ENCODE measurements at places on chromosomes 12 and 14. TPM values are rescaled to one million over a fixed set of nuclear protein-coding genes. Genes with fewer than 3 reads are reported as not detected.

The SLCO1B3 gene
- total RNA-seq = not detected

The SELPLG gene
- total RNA-seq = 1.1 TPM

The ARF6 gene
- total RNA-seq = 63.9 TPM

The FLRT2 gene
- 39.1 TPM for total RNA-seq

The CLEC4C gene
- total RNA-seq = not detected

The PITPNM2 gene
- total RNA-seq = 6.5 TPM

The ACVRL1 gene
- total RNA-seq = 11.5 TPM

The FRMD6 gene
- 701 TPM for total RNA-seq

The FGF23 gene
- total RNA-seq = not detected

The SVOP gene
- total RNA-seq = not detected

The ZNF891 gene
- total RNA-seq = 1.4 TPM

The KRT3 gene
- total RNA-seq = not detected

The SPTB gene
- not detected for total RNA-seq

The DCP1B gene
- total RNA-seq = 15.3 TPM

The RNASE3 gene
- total RNA-seq = not detected

The TSHR gene
- not detected for total RNA-seq

The PLXNC1 gene
- total RNA-seq = 3.8 TPM

The PPM1H gene
- 13.4 TPM for total RNA-seq

The COX6A1 gene
- 256 TPM for total RNA-seq

The VDR gene
- 32.2 TPM for total RNA-seq

The ADGRD1 gene
- total RNA-seq = 0.72 TPM

The TMBIM6 gene
- 398 TPM for total RNA-seq

The C1S gene
- total RNA-seq = 478 TPM

The TBPL2 gene
- not detected for total RNA-seq

The CLEC4A gene
- total RNA-seq = 0.29 TPM

The CLEC7A gene
- total RNA-seq = under 0.01 TPM

The MGP gene
- total RNA-seq = 16.8 TPM
